Right lobe of liver (tissue), 6 donors: ENCODE measurements at places on chromosomes 7 and 10. TPM values are rescaled to one million over a fixed set of nuclear protein-coding genes. Genes with fewer than 3 reads are reported as not detected.
A peak's percentile ranks its signal among the peaks of the same experiment; 100 is the strongest.

- DNase-seq: no peak
Measured at GRCh38 chr10:114432566-114433093, 28.3 kb upstream of the AFAP1L2 start.

C1QL3 gene
- not detected for total RNA-seq

TMEM196 gene
- not detected for total RNA-seq

SPDYE2 gene
- not detected for total RNA-seq

MKI67 gene
- 4.6 TPM for total RNA-seq

GRCh38 chr7:143967398-143967797, 12.8 kb downstream of the OR2F1 start:
- no peak for DNase-seq

ADCYAP1R1 gene
- 0.37 TPM for total RNA-seq

DNA sequence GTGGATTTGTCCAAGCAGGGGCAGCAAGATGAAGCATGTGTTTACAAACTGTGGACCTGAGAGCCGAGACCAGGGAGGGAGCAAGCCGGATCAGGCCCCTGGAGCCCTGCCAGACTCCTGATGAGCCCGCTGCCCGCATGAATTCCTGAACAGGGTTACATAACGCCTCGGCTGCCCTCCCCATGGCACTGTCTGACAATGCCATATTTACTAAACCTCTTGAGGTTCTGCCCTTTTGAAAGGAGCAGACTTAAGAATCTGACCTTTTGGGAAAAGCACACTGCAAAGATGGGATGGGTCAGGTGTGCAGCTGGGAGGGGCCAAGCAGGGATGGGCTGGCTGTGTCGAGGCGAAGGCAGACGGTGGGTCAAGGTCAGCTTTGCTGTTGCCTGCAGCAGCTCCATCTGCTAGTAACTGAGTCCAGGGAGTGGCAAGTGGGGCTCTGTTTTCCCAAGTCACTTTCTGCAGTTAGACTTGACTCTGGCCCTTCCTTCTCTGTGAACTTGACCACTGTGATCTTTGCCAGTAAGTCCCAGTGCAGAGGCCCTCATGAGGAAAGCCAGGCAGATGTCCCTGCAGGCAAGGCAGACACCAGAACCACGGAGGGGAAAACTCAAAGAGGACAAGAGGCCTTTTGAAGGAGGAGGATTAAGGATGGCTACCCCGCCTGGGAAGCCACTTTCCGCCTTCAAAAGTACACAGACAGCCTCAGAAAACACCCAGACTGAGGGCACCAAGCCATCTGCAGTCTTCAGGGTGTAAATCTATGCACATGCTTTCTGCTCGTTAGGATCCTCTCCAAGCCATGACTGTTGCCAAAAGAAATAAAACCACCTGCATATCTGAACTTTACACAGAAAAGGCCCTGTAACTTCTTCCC, 175.8 kb downstream of the TNS3 start:
- DNase-seq: peak; percentile 94

DNA sequence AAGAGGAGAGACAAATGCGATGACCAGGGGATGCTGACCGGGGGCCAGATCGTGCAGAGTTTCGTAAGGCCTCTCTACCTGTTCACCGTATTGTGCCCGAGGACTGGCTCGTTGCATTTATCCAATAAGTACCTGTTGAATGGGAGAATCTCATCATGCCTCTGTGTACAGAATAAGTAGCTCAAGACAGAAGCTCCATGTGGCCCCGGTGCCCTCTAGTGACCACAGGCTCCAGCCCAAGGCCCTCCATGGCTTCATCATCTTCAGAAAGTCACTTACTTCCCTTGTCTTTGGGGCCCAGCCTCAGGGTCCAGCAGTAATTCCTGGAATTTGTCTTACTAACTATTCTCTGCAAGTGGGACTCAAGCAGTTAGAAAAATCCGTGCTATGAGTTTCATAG, 151.0 kb downstream of the CHN2 start:
- peak; percentile 69 for DNase-seq

- DNase-seq: no peak
Measured at GRCh38 chr7:29285444-29285793, 90.8 kb downstream of the CHN2 start.

- DNase-seq: no peak
Measured at GRCh38 chr7:116786791-116787443, 75.5 kb upstream of the CAPZA2 start.

GRCh38 chr10:69632516-69633199, 2.6 kb downstream of the FAM241B start:
- DNase-seq: no peak

DNA sequence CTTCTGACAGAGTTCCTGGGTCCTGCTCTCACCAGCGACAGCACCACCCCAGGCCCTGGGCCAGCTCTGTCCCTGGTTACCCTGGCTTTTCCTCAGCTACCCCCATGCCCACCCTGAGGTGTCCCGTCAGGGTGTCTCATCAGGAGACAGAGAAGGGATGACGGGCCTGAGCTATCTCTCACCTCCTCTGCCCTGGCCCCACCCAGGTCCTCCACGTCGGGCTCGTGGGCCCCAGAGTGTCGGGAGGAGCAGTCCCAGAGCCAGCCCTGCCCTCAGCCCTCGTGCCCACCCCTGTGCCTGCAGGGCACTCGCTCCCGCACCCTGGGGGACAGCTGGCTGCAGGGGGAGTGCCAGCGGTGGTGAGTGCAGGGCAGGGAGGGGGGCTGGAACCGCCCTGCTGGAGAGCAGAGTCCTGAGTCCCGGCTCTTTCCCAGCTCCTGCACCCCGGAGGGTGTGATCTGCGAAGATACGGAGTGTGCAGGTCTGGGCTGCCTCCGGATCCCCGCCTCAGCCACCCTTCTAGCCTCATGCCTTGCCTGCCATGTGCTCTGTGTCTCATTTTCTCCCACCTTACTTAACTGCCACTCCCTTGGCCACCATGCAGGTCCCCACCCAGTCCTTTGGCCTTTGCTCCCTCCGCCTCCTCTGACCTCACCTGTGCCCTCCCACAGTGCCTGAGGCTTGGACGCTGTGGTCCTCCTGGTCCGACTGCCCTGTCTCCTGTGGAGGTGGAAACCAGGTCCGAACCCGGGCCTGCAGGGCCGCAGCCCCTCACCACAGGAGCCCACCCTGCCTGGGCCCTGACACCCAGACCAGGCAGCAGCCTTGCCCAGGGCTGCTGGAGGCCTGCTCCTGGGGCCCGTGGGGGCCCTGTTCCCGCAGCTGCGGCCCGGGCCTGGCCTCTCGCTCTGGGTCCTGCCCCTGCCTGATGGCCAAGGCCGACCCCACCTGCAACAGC, 16.7 kb upstream of the ZNF862 start:
- peak; percentile 77 for DNase-seq

- DNase-seq: no peak
Measured at GRCh38 chr10:113104047-113104446, 154.0 kb downstream of the TCF7L2 start.

GRCh38 chr7:148266795-148267194, 323.8 kb upstream of the C7orf33 start:
- DNase-seq: no peak

GRCh38 chr7:151866761-151867655, 9.9 kb downstream of the PRKAG2 start:
- no peak for DNase-seq

GRCh38 chr7:79622781-79623180, 169.3 kb upstream of the MAGI2 start:
- DNase-seq: no peak

GRCh38 chr7:155766966-155767916, 45.0 kb downstream of the SHH start:
- no peak for DNase-seq

CDNF gene
- total RNA-seq: 0.93 TPM

GRCh38 chr10:132616996-132617736, 79.6 kb downstream of the INPP5A start:
- no peak for DNase-seq

PLAC9 gene
- total RNA-seq: 0.78 TPM

GRCh38 chr7:158015403-158016179, 572.0 kb downstream of the PTPRN2 start:
- DNase-seq: peak; percentile 14

LRIT1 gene
- not detected for total RNA-seq

GRCh38 chr7:148382596-148382995, 208.0 kb upstream of the C7orf33 start:
- DNase-seq: no peak

- DNase-seq: no peak
Measured at GRCh38 chr10:131869344-131869743, 31.5 kb upstream of the PPP2R2D start.
